GOT3 (cell line): ENCODE measurements at places on chromosomes 6 and 20.

DNA sequence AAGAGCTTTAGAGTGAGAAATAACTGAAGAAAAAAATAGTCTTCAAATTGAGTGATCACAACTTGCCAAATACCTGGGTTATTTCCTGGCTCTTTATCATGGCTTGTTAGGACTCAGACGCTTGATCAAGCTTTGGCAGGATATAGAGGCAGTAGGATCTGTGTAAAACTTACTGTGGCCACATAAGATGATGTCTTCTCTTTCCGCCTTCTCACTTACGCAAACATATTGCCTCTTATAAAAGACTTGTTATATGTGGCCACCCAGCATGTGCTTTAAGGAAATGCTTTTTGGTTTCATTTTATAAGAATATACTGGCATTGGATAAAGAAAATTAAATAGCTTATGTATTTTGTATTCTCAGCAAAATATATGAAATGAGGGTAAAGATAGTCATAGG is 101.8 kb upstream of the AKIRIN2 start:
- DNase-seq, result no peak

GRCh38 chr20:47748823-47749222 is 36.5 kb downstream of the SULF2 start:
- DNase-seq, result no peak

DNA sequence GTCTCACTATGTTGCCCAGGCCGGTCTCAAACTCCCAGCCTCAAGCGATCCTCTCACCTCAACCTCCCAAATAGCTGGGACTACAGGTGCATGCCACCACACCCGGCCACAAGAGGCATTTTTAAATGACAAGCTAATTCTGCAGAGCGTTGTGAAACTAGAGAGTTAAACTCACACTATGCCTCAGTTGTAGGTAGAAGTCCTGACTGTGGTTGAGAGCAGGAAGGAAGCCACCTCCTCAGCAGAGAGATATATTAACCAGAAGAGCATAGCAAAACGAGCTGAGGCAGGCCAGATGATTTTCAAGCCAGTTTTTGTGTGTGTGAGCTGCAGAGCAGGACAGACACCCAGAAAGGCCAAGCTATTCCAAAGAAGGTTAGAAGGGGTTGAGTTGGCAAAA is 150.3 kb downstream of the MBOAT1 start:
- DNase-seq, result no peak

DNA sequence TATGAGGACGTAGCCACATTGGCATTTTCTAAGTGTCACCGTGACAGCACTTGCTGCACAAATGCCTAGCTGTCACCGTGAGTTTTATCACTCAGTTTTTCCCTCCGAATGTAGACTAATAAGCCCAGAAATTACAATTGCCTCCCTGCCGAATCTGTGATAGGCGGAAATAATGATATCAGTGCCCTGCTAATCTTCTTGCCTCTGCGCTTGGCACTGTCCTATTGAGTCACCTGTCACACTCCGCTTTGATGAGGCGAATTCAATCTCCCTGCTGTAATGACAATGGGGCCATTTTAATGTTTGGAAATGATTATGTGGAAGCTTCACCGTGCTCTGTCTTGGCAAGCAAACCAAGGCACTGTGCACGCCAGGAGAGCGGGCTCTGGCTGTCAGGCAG is 112.8 kb downstream of the LINC00237 start:
- DNase-seq, result no peak

GRCh38 chr6:144327081-144327480 is 41.9 kb downstream of the UTRN start:
- DNase-seq, result no peak

DNA sequence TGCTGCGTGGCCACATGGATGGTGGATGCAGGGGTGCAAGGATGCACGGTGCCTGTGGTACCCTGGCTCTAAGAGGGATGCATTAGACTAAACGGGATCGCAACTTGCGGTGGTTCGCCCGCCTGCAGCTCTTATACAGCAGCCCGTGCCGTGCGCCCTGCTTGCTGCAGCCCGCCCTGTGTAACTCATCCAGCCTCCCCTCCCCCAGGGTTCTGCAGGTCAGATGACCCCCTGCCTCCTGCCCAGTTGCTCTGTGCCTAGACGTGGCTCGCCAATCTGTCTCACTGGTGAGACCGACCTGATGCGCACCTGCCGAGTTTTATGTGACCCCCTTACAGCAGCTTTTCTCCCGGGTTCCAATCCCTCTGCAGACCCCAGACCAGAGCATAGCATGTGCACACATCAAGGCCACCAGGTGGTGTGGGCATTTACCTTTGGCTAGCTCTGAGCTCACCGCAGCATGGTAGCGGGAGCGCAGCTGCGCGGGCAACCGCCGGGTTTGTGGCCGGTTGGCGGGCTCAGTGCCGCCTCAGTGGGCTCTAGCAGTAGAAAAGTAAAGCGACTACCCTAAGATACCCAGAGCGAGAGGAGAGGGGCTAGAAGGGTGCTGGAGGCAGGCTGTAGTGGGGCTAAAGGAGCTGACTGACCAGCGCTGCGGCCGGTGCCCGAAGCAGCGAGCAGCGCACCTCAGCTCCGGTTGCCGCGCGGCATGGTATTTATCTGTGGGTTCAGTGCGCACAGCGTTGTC is 693 bp upstream of the GNAS-AS1 start:
- DNase-seq, result no peak

DNA sequence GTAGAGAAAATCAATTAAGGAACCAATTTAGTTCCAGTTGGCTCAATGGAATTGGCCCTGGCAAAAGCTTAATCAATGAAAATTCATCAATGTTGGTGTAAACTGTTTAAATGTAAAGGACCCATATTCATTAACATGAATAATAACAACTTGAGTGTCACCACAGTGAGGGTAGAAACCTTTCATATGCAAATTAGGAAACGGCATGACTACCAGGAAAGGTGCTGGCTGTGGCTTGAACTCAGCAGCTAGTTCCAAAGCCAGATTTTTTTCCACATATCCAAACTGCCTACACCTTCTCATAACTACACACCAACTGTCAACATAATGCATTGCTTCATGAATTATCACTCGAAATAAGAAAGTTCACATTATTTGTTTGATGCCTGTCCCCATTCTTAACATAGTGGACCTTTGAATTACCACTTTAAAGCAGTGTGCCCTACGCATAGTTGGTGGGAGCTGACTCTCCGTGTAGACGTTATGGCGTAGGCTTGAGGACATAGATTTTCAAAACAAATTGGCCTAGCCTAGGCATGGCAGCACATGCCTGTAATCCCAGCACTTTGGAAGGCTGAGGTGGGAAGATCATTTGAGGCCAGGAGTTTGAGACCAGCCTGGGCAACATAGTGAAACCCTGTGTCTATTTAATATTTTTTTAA is 19.7 kb downstream of the PBOV1 start:
- DNase-seq, result no peak

DNA sequence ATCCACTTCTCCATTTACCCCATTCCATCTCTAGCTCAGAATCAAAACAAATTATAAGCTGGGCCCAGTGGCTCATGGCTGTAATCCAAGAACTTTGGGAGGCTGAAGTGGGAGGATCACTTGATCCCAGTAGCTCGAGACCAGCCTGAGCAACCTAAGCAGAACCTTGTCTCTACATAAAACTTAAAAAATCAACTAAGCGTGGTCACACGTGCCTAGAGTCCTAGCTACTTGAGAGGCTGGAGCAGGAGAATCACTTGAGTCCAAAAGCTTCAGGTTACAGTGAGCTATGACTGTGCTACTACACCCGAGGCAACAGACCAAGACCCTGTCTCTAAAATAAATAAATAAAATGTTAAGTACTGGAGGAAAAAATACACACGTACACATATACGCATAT is 74.7 kb upstream of the RUNX2 start:
- no peak for DNase-seq

GRCh38 chr6:5174756-5175549 is 85.8 kb downstream of the LYRM4 start:
- no peak for DNase-seq

DNA sequence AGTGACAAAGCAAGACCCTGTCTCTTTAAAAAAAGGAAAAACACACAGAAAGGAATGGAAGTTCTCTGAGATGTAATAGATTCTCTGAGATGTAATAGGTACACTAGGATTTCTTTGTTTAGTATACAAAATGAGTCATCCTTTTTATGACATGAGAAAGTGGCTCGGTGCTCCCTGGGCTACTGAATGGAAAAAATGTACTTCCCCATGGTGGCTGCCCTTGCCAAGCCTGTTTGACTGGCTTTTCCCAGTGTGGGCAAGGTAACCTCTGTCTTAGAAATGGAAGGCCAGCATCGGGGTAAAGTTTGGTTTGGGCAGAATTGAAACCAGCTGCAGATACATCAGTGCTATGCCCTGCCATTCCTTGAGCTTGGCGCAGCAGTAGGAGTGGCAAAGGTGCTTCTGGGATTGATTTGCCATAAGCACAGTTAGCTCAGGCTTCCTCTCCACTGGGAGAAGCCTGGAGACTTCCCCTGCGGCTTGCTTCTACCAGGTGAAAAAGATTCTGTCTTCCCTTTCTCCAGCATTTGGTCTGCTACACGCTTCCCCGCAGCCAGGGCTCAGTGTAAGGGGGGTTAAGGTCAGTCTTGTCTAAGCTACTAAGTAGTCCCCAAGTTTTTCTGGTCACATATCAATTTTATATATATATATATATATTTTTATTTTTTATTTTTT is 24.5 kb downstream of the ARFGEF2 start:
- no peak for DNase-seq

- DNase-seq, result no peak
These were observed 229.3 kb downstream of the RFPL4B start for GRCh38 chr6:112576423-112576822.

GRCh38 chr6:81304466-81304865 is 448.0 kb downstream of the TENT5A start:
- no peak for DNase-seq

DNA sequence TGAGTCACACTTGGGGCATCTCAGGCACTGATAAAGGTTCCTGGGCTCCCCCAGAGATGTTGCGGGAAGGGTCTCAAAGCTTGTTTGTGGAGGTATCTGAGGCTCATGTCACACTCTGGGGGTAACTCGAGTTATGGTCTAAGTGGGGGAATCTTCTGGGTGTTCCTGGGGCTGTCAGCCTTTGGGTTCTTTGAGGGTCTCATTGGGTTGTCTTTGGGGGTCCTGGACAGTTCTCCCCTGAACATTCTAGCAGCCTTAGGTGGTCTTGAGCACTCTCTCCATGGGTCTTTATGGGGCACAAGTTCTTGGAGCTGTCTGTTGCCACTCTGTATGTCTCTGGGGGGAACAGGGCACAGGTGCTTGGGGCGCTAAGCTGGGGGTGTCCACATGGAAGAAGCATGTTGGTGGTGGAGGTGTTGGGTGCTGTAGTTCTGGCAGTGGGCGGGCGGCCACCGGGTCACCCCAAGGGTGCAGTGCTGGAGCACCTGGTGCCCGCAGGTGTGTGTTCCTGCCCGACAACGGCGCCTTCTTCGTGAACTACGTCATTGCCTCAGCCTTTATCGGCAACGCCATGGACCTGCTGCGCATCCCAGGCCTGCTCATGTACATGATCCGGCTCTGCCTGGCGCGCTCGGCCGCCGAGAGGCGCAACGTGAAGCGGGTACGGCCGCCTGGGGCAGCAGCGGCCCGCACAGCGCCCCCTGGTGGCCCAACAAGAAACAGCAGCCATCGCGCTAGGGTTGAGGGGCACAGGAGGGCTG is 7.1 kb upstream of the CAPN11 start:
- no peak for DNase-seq

DNA sequence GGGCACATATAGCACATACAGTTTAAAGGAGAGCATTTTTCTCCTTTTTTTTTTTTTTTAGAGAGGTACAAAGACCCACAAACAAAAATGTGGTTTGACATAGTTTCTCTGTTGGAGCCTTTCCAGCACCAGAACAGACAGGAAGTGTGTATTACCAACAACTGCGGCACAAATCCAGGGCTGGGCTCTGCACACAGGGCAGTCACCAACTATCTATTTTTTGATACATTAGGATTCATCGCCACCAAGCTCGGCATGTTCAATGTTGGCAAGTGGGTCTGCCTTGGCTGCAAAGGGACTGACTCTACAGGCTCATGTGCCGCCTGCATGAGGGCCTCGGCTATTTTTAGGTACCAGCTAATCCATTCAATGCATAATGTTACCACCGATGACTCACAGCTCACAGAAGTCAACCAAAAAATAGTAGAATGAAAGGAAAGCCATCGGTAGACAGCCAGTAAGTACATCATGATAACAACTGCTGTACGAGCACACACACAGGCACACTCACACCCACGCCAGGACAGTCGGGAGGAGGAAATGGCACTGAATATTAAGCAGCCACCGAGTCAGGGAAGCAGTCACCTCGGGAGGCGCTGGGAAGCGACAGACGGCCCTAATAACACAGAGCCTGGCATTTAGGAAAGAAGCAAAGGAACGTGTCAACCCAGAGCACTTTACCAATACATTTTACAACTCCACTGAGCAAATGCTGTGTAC is 81.6 kb downstream of the GMPR start:
- DNase-seq, result peak; percentile 44

- no peak for DNase-seq
These were observed 36.0 kb upstream of the PLN start for GRCh38 chr6:118511930-118512715.

DNA sequence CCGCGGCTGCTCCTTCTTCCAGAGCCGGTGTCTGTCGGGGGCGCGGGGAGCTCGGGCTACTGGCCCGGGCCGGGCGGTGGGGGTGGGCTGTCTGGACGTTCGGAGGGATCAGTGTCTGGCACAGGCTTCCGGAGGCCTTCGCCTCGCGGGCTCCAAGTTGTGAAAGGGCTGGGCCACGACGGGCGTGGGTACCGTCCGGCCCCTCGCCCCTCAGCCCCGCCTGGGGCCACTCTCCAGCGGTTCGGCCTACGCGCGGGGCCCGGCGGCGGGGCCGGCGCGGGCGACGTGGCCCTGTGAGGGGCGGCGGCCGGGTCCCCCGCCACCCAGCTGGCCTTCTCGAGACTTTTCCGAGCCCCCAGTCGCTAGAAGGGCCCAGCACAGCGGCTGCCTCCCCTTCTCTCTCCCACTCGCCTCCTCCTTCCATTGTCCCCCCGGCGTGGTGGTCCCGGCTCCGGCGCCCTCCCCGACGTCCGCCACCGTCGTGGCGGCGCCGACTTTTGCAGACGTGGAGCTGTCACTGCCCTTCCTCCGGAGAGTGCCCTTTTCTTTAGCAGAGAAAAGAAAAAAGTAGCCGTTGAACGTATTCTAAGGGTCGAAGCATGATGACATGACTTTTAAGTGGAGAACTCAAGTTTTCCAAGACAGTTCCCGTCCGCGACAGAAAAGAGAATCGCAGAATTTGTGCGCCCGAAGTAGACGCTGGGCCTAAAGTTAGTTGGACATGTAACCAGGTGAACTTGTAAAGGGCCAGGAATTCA is 571 bp downstream of the ITCH start:
- no peak for DNase-seq

- DNase-seq, result no peak
These were observed 3.2 kb upstream of the SIRPB2 start for GRCh38 chr20:1494436-1494835.
